Activated CD4-positive, alpha-beta T cell treated with anti-CD3 and anti-CD28 coated beads, Interleukin-2, amount 50 U/mL, for 1 hour (primary cell): ENCODE measurements at places on chromosomes 16 and 17.

- no peak for DNase-seq
These were observed 194.2 kb downstream of the ZFHX3 start for GRCh38 chr16:72853575-72854266.

- DNase-seq = no peak
These were observed 6.7 kb downstream of the PRSS36 start for GRCh38 chr16:31143011-31143693.

- DNase-seq = no peak
These were observed 247.3 kb downstream of the FOXL1 start for GRCh38 chr16:86825631-86826030.

DNA sequence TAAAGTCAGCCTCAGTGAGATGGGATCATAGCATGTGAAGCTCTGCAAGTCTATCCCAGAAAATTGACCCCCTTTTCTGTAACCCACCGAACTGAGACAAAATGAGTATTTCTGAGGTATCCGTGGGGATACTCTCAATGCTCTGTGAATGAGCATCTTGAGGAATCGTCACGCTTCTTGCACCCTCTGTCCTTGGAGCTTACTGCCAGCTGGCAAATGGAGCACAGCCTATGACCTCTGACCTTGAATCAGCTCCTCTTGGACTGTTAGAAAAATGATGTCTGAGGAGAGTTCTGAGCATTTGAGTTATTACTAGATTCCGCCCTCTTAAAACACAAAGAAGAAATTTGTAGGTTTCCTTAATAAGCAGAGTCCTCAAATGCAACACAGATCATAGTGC is 342.1 kb downstream of the ZFHX3 start:
- no peak for DNase-seq

- no peak for DNase-seq
These were observed 16.9 kb downstream of the STXBP4 start for GRCh38 chr17:54985476-54985875.

GRCh38 chr17:19486351-19487023 is 47.2 kb upstream of the SLC47A1 start:
- no peak for DNase-seq

DNA sequence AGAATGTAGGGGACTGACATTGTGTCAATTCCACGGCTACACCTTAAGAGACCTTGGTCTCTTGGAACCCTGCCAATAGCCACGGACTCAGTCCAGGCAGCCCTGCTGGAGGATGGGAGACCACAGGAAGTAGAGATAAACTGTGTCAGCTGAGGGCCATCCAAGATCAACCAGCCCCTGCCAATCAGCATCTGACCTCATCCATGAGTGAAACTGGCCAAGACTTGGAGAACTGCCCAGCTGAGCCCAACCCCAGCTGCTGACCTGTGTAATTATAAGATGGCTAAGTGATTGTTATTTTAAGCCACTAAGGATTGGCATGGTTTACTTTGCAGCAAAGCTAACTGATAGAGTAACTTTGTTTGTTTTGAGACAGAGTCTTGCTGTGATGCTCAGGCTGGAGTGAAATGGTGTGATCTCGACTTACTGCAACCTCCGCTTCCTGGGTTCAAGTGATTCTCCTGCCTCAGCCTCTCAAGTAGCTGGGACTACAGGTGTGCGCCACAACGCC is 13.3 kb upstream of the YWHAE start:
- no peak for DNase-seq

DNA sequence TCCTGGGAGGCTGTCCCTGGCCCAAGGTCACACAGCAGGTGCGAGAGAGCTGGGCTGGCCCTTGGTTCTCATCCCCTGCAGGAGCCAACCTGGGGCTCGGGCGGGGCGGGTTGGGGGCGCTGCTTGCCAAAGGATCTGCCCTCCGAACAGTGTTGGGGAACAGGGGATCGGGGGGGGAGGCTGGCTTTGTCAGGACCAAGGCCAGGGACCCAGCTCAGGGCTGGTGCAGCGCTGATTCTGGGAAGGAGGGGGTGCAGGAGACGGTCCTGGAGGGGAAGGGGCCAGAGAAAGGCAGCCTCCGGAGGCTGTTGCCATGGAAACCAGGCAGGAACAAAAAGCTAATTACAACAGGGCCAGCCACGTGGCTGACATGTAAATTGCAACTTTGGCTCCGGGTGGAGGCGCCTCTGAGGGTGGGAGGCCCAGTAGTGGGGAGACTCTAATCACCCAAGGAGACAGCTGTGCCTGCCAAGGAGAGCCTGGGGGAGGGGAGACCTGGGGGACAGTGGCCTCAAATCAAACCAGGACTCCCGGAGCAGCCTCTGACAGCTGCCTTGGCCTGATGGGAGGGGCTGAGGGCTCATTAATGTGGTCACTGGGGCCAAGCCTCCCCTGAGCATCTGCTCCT is 1.3 kb downstream of the TUBB3 start:
- peak; percentile 47 for DNase-seq

DNA sequence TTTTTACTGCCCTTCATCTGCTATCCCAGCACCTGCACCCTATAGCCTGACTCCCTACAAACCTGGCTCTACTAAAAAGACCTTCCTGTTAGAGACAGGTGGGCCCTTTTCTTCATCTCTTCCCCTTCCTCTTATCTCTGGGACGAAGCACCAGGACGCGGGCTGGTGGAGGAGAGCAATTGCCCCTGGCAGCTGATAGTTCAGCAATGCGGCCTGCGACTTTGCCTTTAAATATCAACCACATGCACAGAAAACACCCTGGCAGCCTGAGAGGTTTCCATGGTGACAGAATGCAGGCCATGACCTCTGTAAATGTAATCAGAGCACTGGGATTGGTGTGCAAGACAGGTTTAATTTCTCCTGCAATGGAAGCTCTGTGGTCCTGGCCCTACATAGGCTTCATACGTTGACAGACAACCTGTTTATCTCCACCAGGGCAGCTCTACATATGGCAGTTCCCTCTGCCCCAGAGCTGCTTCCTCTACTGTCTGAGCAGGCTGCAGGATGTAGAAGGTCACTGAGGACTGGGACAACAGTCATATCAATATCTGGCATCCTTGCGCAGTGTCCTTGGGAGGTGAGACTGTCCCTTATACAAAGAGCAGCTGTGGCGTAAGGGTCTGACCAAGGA is 10.0 kb upstream of the SKAP1 start:
- DNase-seq = peak; percentile 56

- DNase-seq = no peak
These were observed 24.5 kb upstream of the NKD1 start for GRCh38 chr16:50523710-50524109.

DNA sequence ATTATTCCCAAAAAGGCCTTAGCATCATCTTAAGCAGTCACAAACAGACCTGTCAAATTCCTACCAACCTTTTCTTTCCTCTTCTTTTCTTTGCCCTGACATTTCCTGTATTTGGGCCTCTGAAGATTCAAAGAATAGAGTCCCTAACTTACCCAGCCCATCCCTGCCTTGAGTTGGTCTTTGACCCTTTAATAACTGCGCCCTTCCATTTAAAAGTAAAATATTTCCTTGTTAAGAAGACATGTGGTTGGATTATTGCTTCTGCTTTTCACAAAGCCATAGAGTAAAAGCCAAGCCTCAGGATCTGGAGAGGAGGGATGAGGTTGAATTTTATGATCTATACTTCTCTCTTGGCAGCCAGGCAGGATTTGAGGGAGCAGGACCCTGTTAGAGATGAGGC is 13.2 kb upstream of the CCL23 start:
- no peak for DNase-seq

GRCh38 chr17:81056312-81056711 is 21.4 kb downstream of the BAIAP2 start:
- no peak for DNase-seq

DNA sequence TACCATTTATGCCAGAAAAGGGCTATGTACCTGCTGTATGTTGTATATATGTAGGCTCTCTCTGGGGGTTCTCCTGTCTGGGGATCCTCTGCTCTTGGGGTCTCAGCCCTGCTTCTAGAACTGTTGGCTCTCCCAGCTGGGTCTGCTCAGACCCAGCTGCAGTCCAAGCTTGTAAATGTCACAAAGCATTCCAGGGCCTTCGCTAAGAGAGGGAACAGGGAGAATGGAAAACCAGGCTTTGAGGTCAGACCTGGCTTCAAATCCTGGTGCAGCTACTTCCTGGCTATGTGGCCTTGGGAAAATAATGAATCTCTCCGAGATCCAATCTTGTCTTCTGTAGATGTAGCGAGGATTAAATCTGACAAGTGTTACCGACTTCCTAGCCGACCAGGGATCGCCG is 44.0 kb downstream of the NLRP1 start:
- no peak for DNase-seq

GRCh38 chr17:82938873-82939620 is 99.2 kb upstream of the ZNF750 start:
- DNase-seq = no peak

DNA sequence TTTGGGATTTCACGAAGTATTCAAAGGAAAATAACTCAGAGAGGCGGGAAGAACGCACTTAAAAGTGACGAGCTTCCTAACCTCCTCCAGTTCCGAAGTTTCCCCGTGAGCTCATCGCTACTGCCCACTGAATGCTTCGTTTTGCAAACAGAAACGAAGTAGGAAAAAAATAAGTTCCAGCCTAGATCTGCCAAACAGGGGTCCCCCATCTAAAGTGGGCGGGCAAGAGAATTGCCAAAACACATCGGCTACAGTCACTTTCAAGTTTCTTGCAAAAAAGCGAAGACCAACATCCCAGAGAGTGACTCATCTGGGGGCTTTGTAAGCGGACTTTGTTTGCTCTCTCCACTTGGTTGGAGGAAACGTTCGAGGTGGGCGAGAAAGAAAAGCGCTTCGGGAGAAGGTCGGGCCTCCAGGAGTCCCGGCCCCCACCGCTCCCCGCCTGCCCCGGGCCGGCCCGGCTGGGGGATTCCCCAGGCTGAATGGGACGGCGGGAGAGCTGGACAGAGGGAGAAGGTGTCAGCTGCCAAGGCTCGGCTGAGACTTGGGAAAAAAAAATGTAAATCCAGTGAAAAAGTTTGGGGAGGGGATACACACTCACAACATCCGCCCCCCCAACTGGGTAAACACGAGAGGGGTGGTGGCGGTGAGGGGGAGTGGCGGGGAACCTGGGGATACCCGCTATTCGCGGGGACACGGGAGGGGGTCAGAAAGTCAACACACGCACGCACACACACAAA is 1.0 kb downstream of the VEZF1 start:
- DNase-seq = peak; percentile 28

- DNase-seq = no peak
These were observed 36.1 kb upstream of the HELZ start for GRCh38 chr17:67281053-67281452.

- no peak for DNase-seq
These were observed 50.7 kb upstream of the ACSF3 start for GRCh38 chr16:89042711-89043551.

GRCh38 chr16:35910409-35910808 is 2451.0 kb downstream of the TP53TG3F start:
- DNase-seq = no peak

DNA sequence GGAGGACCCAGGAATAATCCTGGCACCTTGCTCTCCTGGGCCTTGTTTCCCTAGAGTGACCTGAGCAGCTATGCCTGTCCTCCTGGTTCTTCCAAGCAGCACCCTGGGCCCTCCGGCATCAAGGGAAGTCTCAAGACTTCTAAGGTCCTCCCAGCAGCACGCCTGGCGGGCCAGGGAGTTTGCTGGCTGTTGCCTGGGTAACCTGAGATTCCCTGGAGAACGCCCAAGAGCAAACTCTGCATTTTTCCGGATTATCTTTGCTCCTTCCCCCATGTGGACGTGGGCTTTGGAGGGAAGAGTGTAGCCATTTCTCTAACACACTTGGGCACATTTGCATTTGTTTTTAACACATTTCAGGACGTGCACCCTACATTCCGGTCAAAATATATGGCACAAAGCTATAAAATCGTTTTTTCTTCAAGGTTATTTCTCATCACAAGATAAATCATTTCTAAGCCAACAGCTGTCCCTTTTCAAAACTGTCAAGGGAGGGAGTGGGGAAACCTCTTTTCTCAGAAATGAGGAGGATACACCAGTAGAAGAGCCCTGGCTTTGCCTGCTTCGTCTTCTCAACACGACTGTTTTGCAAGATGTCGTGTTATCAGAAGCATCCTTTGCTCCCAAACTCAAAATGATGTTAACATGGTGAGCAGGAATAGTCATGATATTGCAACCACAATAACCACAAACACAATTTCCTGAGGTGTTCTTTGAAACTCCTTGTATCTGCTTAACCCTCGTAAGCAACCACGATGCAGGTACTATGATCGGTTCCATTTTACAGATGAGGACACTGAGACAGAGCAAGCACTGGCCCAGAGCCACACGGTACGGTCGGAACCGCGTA is 116.5 kb downstream of the ADCY9 start:
- DNase-seq = no peak

- DNase-seq = no peak
These were observed 857 bp downstream of the TMC8 start for GRCh38 chr17:78131172-78132083.

- no peak for DNase-seq
These were observed 58.4 kb downstream of the NXN start for GRCh38 chr17:921161-921560.

DNA sequence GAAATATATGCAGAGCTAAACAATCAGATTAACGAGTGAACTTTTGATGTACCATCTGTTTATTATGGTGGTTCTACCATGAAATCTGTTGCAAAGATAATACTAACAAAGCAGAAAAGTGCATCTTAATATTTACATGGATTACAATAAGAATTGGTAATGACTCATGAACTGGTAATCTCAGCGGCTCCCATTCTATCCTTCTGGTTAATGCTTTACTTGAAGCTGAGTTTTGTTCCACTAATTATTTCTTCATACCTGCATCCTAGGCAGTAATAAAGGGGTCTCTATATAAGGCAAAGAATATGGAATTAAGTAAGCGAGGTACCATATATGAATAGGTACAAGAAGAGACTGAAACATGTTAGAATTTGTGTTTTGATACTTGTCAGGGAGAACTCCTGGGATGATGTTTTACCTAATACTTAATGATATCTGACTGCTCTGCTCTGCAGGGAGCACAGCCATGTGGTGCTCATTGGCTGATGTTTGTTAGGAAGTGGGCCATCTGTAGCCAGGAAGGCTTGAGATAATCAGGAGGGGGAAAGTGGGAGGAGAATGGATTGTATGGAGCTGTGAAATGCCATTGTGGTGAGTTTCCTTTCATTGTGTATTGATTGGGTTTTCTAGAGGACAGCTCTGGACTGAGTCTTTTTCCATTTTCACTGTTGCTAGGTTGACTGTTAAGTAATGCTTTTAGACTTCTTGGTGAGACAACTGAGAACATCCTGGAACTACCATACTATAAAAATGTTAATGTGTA is 52.6 kb downstream of the MAP2K6 start:
- DNase-seq = no peak

GRCh38 chr16:30996324-30996984 is 11.4 kb downstream of the HSD3B7 start:
- DNase-seq = no peak

DNA sequence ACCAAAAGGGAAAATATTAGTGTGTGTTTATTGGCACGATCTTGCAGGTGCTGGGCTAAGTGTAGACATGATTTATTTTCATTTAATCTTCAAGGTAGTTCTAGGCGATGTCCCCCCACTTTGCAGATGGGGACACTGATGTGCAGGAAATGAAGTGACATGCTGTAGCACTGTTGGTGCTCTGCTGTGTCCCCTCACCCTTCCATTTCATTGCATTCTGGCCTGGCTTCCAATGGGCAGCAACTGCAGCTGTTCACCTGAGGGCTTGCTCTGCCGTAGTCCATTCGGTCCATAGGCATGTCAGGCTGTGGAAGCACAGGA is 123.9 kb downstream of the PRKCB start:
- no peak for DNase-seq

- no peak for DNase-seq
These were observed 44.5 kb upstream of the SSTR5 start for GRCh38 chr16:1028056-1028455.
